Stimulated activated CD4-positive, alpha-beta T cell treated with anti-CD3 and anti-CD28 coated beads, Interleukin-1b, Interleukin-23, amount 100 ng/mL, for 1 hour (primary cell): ENCODE measurements at places on chromosomes 3 and 15.

DNA sequence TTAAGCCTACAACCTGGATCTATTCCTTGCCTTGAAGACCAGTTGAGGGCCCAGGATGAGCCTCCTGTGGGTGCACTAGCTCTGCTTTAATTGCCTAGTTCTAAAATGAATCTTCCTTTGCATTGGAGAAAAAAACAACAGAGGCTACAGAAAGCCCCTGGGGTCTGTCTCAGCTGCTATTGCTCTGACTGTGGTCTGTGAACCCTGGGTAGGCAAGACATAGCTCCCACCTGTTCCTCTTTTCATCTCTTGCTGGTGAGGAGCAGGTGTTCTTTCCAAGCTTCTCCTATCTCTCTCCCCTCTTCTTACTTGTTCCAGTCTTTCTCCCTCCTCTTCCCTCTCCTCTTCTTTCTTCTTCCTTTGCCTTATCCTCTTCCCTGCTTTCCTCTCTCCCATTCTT lies 28.8 kb downstream of the RBP2 start:
- DNase-seq: no peak

- DNase-seq: no peak
Measured at GRCh38 chr3:181823716-181824115, 112.0 kb downstream of the SOX2 start.

GRCh38 chr15:50675535-50676144 lies 11.0 kb downstream of the TRPM7 start:
- DNase-seq: no peak

GRCh38 chr3:11390411-11391131 lies 118.4 kb downstream of the ATG7 start:
- no peak for DNase-seq

DNA sequence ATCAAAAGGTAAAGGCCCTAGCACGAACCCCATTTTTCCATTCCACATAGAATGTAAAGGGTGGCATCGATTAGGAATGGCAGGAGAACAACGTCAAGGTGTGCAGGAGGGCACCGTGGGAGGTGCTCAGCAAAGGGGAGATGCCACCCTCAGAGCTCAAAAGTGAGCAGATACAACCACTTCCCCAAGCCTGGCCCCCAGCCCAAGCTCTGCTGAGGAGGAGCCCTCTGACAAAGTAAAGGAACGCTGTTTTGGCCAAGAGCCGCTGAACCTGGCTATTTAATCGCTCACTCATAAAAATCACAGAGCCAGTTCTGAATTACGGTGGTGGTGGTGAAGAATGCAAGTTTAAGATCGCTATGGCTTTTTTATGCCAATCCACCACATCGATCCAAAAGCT lies 12.4 kb downstream of the GNB5 start:
- DNase-seq: no peak

- DNase-seq: no peak
Measured at GRCh38 chr15:25715536-25716413, 147.4 kb downstream of the ATP10A start.

- DNase-seq: no peak
Measured at GRCh38 chr3:142641504-142641903, 45.3 kb downstream of the PLS1 start.

- DNase-seq: no peak
Measured at GRCh38 chr3:126926684-126927400, 56.1 kb upstream of the PLXNA1 start.

DNA sequence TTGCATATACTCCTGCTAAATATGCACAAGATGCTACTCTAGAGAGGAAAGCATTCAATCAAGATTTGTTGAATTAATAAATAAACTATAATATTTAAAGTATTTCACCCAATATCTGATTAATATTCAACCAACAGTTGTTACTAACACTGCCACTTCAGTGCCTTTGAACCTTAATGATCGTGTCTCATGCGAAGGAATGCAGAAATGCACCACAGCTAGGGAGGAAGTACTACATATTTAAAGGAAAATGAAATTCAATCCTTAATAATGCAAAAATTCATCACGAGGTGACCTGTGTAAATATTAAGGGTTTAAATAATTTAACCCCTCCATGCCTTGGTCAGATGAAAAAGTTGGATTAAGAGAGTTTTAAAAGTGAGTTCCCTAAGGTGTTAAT lies 114.2 kb upstream of the DAZL start:
- no peak for DNase-seq

DNA sequence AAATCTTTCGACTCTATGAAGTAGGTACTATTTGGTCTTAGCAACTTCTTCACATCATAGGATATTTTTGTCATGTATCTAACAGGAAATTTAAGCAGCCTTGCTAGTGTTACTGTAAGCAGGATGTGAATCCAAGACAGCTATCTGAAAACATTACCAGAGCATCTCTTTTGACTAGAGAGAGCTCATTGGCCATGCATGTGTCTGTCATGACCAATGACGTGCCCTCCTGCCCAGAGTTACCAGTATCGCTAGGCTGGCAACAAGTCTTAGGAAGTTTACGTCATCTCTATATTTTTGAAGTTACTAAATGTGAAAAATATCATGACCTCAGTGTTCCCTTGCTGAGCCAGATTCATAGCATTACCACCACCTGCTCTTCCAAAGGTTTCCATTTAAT lies 130.9 kb upstream of the TP63 start:
- DNase-seq: no peak

- no peak for DNase-seq
Measured at GRCh38 chr15:101490922-101491733, 1.6 kb upstream of the PCSK6 start.

DNA sequence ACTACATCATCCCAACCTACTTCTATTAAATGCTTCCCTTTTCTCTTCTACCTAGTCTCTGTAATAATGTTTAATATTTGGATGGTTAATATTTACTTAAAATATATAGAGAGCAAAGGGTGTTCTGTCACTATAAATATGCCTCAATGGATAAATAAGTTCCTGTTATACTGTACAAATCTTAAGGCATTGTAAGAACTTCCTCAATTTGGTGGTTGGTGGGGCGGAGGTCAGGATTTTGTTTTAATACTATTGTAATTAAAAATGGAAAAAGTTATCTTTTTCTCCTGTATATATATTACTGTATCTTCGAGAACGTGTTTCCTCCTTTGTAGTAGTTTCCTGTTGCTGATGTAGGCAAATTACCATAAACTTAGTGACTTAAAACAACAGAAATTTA lies 41.5 kb downstream of the SPRED1 start:
- DNase-seq: no peak

DNA sequence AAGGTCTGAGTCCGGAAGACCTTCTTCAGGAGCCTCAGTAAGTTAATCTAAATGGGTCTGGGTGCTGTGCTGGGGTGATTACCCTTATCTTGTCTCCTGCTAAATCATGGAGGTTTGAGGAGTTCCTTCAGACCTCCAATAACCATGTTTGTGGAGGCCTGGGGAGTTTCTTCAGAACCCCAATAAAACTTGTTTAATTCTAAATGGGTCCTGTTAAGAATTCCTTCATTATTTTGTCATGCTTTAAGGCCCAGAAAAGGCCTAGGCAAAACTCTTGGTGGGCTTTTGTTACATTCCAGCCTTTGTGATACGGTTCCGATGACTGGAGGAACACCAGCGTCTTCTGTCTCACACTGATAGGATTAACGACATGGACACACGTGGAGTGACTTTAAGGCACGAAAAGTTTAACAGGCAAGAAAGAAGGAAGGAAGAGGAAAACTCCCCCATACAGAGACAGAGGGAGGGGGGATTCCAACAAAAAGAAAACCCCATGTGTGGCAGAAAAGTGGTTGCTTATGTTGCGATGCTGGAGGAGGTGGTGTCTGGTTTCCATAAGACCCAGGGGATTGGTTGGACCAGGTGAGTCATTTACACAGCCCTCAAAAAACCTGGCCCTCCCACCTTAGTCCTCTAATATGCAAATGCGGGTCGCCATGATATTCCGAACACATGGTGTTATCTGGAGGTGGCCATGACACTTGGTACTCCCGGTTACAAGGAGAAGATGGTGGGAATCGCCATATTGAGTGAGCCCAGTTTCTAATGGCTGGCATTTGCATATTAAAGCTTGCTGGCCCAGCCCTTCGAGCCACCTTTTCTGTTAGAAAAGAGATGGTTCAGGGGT lies 72.6 kb upstream of the MFGE8 start:
- DNase-seq: no peak

- DNase-seq: no peak
Measured at GRCh38 chr3:23653647-23654525, 151.9 kb upstream of the UBE2E1 start.

- DNase-seq: no peak
Measured at GRCh38 chr3:15815696-15816095, 17.9 kb upstream of the ANKRD28 start.

GRCh38 chr3:14266361-14266760 lies 87.7 kb downstream of the LSM3 start:
- DNase-seq: no peak
